ENCODE measurements at places on chromosomes 2 and 18.

DNA sequence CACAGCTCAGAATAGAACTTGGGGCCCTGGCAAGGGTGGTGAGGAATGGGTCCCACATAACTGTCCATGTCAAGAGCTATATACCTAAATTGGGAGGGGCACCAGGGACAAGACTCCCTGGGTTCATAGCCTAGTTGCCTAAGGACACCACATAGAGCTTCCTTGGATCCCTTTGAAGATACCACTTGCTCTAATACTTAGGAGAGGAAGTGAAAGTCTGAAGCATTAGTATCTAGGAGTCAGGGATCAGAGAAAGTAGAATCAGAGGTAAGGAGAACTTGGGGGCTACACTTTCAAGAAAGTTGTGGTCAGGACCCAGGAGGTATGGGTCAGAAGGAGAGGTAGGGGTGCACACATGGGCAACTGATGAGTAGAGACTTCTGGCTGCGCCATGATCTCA, 318.2 kb upstream of the SLC39A10 start:
- no peak for DNase-seq

DNA sequence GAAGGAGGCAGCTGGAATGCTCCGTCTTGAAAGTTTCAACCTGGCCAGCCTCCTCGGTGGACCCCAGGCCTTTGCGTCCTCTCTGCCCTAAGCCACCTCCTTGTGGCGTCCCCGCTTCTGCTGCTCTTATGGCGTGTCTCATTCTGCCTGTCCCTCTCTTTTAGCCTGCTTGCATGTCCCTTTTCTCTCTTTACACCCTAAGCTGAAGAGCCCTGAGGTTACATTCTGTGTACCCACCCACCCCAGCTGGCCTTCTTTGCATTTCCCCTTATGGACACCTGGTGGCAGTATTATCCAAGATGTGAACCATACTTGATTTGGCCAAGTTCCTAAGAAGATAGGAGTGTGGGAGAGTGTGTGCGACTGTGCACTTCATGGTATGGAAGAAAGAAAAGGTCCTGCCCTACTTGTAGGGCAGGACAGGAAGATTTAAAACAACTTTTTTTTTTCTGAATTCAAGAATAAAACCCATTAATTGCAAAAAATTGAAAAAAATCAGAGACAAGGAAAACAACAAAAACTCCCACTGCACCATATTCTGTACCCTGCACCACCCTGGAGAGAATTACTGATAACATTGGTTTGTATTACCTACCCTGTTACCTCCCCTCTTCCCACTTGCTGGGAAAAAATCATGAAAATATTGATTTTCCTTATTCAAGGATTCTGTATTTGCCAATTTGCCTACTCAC, 77.4 kb downstream of the DYSF start:
- peak; percentile 25 for DNase-seq

DNA sequence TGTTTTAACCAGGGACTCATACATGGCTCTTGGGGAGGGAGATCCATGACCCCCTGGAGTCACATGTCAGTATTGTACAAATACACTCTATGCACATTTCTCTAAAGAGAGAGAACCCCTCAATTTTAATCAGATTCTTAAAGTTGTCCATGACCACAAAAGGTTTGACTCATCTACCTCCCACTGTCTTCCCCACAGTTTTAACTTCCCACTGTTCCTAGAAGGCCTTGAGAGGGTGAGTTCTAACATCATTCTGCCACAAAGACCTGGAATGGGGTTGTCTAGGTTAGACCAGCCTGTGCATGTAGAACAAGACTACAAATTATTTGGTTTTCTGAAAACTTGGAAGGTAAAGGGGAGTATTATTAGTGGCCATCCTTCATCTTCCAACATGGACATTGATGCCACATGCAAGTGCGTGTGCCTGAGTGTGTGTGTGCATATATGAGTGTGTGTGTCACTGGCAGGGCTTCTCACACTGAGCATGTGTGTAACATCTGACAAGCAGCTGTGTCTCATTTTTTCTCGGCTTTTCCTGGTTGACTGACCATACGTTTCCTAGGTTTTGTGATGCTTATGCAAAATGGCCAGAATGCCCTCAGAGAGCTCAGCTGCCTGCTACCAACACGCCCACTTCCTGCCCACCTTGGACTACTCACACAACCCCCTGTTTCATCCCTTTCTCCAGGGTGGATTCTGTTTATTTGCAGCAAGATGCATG, 94.6 kb upstream of the LGALSL start:
- DNase-seq, result no peak

- no peak for DNase-seq
Measured at GRCh38 chr2:111119822-111120252, 877 bp upstream of the BCL2L11 start.

DNA sequence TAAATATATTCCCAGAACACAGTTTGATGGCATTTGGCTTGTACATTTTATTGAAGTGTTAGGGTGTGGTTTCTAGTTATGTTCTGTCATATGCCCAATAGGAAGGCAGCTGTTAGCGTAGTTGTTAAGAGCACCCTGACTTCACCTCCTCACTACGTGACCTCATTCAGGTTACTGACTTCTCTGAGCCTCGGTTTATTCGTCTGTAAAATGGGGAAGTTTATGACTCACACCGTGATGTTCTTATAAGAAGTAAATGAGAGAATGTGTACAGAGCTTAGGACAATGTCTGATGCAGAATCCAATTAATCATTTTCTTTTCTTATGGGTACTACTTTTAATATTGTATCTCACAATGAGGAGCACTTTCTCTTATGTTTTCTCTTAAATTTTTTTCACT, 226.0 kb downstream of the PTPRM start:
- DNase-seq, result no peak

- DNase-seq, result no peak
Measured at GRCh38 chr18:79851950-79852349, 54.2 kb downstream of the KCNG2 start.

- DNase-seq, result no peak
Measured at GRCh38 chr18:62741118-62741566, 25.8 kb downstream of the PHLPP1 start.

DNA sequence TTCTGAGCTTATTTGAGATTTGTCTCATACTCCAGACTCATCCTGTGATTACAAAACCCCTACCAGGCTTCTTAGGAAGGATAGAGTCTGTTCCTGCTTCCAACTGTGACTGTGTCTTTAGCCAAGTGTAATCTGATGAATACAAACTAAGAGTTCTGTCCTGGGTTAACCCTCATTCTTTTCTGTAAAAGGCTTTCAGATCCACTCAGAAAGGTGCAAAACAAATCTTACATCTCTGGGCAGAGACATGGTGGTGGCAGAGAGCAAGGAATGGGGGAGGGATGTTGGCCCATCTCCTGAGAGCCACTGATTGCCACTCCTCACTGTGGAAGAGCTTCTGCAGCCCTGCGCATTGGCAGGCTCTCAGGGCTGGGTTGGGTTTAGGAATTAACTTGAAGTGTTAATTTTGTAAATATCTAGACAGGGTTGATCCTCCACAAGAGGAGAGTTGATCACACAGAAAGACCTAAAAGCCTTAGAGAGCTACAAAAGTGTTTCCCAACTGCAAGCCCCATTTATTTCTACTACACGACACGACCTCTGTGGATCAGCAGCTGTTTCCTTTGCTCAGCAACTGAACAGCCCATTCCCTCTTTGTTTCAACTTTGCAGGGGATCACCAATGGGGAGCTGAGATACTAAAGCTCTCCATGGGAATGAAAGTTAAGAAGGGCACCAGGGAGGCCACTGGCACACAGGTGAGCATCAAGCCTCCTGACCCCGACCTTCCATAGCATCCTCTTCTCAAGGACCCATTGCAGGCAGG, 23.7 kb upstream of the SPTBN1 start:
- no peak for DNase-seq

DNA sequence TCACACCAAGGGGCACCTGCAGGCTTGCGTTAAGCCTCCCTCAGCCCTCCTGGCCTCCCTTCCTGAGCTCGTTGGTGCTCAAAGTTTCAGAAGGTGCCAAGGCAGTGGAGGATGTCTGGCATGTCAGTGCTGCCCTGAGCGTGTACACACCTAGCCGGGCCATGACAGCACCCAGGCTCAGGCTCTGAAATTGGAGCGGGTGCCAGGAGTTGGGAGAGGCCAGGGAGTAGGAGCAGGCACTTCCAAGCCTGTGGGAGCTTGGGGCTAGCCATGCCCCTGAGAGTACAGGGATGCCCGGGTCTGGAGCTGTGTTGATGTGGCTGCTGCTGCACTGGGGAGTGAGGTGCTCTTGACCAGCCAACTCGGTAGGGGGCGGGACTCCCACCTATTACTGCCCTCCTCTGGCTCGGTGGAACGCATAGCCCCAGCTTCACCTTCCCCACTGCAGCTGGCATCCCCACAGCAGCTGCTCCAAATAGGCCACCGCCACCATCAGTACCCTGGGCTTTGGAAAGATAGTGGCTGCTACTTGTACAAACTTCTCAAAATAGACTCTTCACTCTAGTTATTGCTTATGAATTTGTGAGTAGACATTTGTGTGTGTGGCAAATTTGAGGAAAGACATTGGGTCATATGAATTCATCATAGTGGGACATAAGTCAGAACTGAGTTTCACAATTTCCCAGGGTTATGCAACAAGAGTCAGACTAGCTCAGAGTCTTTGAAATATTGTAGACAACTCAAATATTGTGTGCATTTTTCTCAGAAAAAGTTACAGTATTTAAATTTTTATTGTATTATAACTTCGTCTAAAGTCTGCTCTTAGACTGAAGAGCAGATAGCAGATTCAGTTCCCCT, 6.8 kb upstream of the PCARE start:
- no peak for DNase-seq

DNA sequence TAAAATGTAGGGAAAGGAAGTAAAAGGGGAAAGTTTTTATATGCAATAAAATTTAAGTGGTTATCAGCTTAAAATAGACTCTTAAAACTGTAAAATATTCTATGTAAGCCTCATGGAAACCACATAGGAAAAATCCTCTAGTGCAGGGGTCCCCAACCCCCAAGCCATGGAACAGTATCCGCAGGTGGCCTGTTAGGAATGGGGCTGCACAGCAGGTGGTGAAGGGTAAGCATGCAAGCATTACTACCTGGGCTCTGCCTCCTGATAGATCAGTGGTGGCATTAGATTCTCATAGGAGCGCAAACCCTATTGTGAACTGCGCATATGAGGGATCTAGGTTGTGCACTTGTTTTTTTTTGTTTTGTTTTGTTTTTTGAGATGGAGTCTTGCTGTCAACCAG, 1409.3 kb upstream of the CDH2 start:
- DNase-seq, result no peak

DNA sequence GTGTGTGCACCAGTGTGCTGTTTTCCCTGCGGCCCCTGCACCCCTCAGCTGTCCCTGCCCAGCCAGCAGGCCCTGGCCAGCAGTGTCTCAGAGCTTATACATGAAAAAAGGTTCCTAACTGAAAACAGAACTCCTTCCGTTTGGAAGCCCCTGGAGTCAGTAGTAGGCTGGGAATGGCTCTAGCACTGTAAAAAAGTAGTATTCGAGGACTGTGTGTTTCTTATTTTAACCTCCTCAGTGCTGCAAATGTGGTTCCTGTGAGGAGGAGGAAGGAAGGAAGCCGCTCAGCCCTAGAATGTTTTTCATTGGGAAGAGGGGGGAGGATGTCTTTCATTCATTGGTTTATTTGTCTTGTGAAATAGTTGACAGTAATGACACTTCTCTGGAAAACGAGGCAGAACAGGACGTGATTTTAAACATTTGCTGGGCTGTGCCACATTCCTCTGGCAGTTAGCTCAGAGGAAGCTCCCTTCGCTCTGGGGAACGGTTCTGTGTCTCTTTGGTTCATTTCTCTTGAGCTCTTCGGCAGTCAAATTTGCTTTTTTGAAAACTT, 103.5 kb downstream of the SPTBN1 start:
- DNase-seq, result no peak

- no peak for DNase-seq
Measured at GRCh38 chr2:217736776-217737550, 265.8 kb downstream of the TNS1 start.

GRCh38 chr2:206688453-206688852, 29.7 kb downstream of the DYTN start:
- no peak for DNase-seq

GRCh38 chr2:27264753-27265535, 2.1 kb upstream of the SLC30A3 start:
- DNase-seq, result peak; percentile 49

GRCh38 chr18:73880387-73880786, 267.2 kb downstream of the FBXO15 start:
- DNase-seq, result no peak
